ENCODE measurements at places on chromosomes 1 and 21.
A peak's percentile ranks its signal among the peaks of the same experiment; 100 is the strongest.

GRCh38 chr1:173149887-173150286 is 57.2 kb downstream of the TNFSF4 start:
- no peak for DNase-seq

DNA sequence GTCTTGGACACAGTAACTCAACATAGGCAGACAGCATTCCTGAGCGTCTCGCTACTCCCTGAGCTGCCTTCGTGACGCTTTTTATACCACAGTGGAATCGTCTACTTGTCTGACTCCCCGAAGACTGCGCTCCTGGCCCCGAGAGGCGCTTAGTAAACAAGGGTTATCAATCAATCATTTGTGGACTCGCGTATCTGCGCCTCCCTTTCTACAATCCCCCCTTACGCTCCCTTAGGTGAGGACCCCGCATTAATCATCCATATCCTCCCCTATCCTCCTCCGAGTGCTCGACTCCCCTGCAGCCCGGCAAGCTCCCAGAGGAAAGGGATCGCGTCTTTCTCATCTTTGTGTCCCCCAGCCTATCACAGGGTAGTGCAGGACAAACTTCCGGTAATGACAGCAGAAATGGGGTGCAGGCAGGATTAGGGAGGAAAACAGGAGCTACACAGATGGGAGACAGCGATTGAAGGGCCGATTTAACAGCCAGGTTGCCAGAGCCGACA is 522 bp downstream of the TMEM59 start:
- DNase-seq = peak; percentile 17

DNA sequence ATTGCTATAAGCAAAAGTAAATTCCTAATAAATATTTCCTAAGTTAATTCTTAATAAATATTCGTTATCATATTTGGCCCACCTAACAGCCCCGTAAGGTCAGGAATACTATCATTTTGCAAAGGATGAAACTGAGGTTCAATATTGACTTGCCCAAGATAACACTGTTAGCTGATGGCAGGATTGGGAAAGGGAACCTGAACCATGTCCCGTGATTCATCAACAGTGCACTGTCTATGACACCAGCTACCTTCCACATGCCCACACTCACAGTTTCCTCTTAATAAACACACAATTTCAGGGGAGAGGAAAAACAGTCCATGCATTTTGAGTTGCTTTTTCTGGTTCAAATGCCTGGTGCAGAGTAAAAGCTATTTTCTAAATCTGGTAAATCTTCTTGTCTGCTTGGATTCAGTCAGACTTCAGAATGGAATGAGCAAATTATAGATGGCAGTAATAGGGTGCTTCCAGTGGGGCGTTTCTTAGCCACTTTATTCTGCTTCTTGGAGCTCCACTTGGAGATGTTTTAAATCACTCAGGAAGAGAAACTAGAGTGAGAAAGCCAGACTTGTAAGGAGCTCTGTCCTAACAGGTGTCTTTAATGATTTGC is 354.6 kb downstream of the PDE4B start:
- DNase-seq = no peak

DNA sequence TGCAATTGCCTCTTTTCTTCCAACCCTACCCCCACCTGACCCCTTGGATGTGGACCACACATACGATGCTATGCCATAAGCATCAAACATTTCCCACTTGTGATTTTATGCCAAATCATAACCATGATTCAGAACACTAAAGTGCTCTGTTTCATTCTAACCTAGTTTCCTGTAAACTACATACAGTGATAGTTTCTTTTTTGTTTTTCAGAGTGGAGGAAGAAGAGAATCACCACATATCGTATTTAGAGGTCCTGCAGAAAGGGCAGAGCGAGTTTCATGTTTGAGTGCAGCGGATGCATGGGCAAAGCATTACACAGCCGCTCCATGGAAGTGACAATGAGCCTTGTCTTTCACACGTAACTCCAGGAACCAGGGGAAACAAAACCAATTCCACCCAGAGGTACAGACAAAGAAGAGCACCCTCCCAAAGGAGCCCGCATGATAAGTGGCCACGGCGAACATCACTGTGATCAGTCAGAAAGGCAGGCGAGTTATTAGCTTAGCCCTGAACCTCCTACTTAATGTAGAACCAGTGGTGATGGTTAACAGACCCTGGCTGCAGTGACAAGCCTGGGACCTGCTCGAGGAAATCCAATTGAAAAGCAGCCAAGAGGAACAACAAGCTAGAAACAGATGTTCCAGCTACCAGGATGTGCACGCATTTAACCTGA is 64.0 kb upstream of the ZNF281 start:
- DNase-seq = peak; percentile 12

Measured in stimulated activated CD4-positive, alpha-beta T cell treated with anti-CD3 and anti-CD28 coated beads, Interleukin-12 subunit alpha, Interleukin-12 subunit beta, amount 100 ng/mL, for 24 hours (primary cell).